ENCODE measurements at places on chromosomes 2 and 18.

- DNase-seq: no peak
Measured at GRCh38 chr2:86628091-86628522, 4.4 kb upstream of the RNF103 start.

DNA sequence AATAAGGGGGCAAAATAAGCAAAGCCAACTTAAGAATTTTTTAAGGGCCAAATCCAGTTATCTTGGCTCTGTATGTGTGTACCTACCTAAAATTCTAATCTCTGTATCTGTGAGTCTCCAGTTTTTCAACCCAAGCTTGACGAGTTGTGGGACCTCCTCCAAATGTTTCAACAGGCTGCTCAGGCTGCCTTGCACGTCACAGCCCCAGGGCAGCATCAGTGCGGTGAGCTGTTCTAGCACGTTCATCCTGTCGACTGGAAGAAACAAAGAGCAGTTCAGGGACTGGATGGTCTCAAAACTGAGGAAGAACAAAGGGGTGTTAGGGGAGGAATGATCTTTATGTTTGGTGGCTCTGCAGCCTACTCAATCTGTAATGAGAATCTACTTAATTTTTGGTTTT, 29.4 kb downstream of the NLRC4 start:
- DNase-seq: peak; percentile 27

DNA sequence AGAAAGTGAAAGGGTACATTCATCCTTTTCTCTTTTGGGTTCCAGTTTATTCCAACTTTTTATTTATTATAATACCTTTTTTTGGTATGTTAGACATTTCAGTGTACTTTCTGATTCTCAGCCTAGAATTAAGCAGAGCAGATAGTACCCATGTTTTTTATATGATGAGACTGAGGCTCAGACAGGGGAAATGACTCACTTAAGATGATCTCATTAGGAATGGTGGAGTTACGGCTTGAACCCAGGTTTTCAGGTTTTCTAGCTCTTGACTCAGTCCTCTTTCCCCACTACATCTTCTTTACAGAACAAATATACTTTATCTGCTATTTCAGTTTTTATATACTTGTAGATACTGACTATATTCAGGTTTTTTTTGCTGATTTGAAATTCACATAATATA, 51.7 kb upstream of the OTX1 start:
- DNase-seq: no peak

DNA sequence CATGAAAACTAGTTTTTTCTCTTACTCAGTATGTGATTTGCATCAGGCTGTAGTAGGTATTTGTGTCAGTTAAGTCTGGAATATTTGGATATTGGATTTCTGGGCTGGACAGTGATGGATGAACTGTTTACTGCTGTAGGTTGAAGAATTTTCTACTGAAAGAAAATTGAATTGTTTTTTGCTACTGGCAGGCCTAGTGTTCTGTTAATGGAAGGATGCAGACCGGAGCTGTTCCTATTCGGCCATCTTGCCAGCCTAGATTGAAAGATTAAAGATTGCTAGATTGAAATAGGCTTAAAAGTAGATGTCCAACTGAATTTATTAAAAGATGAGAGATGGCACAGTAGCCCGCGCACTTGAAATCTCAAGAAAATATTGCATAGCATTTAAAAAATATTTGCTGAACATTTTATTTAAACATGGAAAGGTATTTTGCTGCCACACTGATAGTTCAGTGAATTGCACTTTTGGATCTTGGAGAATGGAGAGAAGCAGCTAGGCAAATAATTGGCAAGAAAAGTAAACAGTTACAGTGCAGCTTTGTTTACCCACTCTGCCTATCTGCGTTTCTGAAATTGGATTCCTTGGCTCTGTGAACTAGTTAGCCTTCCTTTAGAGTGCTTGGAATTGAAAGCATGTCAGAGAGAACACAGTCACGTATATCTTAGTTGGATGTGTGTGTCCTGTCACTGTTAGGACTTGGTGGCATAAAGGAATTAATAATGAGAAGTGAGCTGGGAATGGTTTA, 54.1 kb downstream of the EPB41L5 start:
- peak; percentile 58 for DNase-seq

- no peak for DNase-seq
Measured at GRCh38 chr2:32330136-32330535, 26.7 kb upstream of the BIRC6 start.

DNA sequence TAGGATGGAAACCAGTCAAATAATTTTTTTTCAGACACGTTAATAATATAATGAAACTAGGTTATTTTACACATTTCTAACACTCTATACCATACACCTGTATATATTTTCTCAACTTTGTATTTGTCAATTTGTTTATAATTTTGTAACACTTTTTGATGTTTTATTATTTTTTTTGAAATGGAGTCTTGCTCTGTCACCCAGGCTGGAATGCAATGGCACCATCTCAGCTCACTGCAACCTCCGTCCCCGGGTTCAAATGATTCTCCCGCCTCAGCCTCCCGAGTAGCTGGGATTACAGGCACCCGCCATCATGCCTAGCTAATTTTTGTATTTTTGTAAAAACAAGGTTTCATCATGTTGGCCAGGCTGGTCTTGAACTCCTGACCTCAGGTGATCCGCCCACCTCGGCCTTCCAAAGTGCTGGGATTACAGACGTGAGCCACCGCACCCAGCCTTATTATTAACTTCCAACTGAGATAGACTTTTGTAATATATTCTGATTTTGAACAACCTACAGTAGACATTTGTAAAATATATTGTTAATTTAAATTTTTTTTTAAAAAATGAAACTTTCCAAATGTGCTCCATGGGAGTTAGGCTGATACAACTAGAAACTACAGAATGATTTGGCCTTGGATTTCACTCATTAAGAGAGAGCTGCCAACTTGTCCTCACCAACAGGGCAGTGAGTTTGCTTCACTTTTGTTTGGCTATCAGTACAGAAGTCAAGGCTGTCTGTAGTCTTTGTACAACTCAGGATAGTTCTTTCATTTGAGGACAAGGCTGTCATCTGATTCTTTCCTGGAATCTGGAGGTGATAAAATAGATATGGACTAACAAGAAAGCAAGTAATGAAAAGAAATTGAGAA, 33.9 kb upstream of the COBLL1 start:
- no peak for DNase-seq

Data from kidney (tissue), 22 donors.